ENCODE measurements at places on chromosomes 1 and 21. TPM values are rescaled to one million over a fixed set of nuclear protein-coding genes. Genes with fewer than 3 reads are reported as not detected.

DNA sequence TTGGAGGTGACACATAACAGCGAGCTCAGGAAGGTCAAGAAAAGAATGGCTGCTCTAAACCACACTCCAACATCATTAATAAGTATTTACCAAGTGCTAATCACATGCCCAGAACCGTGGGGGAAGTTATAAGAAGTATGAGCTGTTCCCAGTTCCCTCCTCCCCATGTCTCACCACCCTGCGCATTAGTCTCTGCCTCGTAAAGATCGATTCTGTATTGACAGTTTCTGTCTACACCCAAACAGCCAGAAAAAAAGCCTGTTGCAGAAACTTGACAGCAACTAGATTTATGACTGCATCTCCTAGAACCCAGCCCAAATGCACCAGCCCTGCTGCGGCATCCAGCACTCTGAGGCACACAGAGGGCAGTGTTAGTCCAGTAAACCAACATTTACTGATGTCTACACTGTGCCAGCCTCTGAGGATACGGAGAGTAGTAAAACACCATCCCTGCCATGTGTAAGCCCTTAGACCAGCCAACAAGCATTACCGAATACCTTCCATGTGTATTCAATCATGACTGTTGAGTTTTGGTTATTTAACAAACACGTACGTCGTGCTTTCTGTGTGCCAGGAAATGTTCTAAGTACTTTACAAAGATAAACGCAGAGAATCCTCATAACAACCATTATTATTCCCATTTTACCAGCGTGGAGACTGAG, 63.6 kb upstream of the ZBTB40 start:
- DNase-seq, result peak; percentile 57

RGS4 gene
- 3.0 TPM for total RNA-seq

DNA sequence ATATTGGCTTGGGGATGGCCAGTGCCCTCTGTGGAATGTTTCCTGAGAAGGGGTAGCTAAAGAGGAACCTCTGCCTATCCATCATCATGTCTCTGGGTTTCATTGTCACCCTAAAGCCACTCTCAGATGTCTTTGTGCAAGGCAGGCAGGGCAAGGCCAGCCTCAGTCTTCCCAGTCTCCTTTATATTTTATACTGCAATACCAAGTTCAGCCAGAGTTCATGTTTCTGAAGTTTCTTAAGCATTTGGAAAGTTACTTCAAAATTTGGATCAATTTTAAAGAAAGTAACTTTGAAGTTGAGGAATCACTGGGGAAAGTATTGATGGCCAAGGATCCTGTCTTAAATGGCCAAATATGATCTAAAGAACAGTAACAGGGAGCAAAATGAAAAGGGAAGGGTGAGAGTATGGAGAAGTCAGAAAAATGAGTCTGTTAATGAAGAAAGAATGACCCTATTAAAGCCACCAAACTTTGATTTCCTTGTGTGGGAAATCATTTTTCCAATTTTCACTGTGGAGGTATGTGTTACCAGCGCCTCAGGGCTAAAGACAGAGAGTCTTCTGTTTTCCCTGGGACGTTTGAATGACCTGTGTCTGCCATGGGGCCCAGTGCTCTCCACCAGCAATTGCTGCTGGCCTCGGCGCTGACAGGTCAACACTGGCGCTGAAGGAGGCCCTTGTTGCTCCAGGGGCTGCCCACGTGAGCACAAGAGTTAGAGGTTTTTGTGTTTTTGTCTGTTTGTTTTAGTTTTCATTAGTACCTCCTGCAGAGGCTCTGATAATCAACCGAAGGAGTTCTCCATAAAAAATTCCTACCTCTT, 93.9 kb downstream of the ATP5PO start:
- no peak for DNase-seq

GRCh38 chr1:47231301-47232186, 481 bp downstream of the TAL1 start:
- no peak for DNase-seq

KRTAP19-3 gene
- not detected for total RNA-seq

RLF gene
- 19.8 TPM for total RNA-seq

GRCh38 chr1:244437086-244437468, 14.6 kb downstream of the ADSS2 start:
- no peak for DNase-seq

DNA sequence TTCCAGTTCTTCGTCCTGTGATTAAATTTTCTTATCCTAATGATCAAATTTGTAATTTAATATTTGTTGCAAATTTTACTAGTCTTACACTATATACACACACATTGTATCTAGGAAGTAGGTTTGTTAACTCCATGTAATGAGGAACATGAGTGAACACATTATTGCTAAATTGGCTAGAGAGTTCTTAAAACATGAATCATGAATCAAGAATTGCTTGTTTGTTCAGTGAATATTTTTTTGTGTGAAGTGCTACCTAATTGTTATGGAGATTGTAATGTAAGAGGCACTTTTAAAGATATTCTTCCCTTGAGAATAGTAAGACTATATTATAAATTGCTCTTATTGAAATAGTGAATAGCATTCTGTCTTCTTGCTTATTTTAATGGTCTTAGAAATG, 4.6 kb downstream of the GPSM2 start:
- DNase-seq, result no peak

KCNK2 gene
- total RNA-seq, result 0.09 TPM

DNA sequence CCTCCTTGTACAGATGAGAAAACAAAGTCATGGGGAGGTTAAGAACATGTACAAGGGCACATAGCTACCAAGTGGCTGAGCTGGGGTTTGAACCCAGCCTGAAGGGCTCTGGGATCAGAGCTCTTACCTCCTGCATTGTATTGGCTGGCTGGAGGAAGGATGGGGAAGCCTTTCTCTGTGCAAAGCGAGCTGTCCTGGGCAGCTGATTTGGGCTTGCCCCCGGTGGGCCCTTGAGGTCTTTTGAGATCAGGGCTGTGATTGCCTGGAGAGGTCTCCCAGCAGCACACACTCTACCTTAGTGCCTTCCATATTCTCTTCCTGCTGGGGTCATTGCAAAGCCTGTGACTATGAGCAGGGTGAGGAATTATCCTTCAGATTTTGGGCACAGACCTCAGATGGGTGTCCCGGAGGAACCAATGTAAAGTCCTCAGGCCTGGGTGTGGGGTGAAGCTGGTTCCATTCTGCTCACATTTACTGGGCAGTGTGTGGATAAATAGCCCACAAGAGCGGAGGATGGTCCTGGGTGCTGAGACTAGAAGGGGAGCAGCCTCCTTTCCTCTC, 53.3 kb upstream of the EPS8L3 start:
- DNase-seq, result no peak

SLAMF8 gene
- 1.2 TPM for total RNA-seq

DNA sequence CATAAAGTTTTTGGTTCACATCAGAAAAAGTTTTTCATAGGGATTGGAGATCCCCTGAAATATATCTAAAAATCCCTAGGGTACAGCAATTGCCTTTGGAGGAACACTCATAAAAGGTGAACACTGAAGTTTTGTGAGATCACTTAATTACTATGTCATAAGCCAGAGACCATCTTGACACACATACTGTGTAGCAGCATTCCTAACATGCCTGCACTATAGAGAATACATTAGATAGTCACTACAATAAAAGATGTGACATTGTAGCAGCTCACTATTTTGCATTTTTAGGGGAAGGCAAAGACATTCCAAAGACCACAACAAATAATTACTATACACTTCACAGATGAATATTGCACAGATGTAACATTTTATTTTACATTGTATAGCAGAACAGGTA, 779.9 kb downstream of the KCNT2 start:
- no peak for DNase-seq

- no peak for DNase-seq
Measured at GRCh38 chr1:234912548-234913277, 215.9 kb downstream of the TOMM20 start.

- peak; percentile 8 for DNase-seq
Measured at GRCh38 chr1:18681423-18681835, 50.8 kb downstream of the PAX7 start.

C4BPA gene
- total RNA-seq, result not detected

GRCh38 chr1:213268221-213268620, 217.2 kb downstream of the RPS6KC1 start:
- no peak for DNase-seq

ECM1 gene
- 12.3 TPM for total RNA-seq

PDE9A gene
- 93.6 TPM for total RNA-seq

NBPF4 gene
- total RNA-seq, result not detected

DNA sequence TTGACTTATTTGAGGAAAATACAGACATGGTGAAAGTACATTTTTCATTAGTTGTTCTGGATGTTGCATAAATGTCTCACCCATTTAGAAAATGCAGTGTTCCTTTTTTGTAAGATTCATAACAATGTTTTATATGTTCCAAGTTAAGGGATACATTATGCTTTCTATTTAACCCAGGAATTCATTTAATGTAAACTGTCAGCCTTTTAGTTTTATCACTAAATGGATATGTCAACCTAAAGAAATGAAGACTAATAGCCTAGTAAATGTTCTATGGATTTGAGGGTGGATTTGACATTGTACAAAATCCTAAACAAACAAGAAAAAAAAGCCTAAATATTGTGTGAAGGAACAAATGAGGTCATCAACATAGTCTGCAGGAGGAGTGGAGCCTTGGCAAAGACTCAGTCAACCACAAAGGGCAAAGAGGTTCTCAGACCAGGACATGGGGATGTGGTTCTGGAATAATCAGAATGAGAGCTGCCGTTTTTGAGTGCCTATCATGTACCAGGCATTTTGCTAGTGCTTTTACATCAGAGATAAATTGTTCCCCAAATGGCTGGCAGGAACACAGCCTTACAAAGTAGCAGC, 8.8 kb upstream of the INSL5 start:
- DNase-seq, result no peak

DNA sequence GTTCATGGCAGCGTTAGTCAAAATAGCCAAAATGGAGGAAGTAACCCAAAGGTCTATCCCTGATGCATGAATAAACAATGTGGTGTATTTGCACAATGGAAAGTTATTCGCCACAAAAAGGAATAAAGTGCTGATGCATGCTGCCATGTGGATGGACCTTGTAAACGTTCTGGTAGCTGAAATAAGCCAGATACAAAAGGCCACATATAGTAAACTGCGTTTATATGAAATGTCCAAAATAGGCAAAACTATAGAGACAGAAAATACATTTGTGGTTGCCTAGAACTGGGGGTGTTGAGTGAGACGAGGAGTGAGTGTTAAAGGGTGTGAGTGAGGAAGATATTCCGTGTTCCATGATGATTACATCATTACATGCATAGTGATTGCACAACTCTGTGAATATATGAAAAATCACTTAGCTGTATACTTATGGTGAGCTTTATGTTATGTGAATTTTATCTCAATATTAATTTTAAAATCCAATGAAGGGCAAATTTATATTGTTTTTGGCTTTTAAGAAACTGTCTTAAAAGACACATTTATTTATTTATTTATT, 321.3 kb downstream of the KIF26B start:
- no peak for DNase-seq

LCE1D gene
- total RNA-seq, result not detected

- DNase-seq, result peak; percentile 91
Measured at GRCh38 chr1:173431304-173432045, 45.7 kb upstream of the PRDX6 start.

- no peak for DNase-seq
Measured at GRCh38 chr1:212701910-212702309, 2.3 kb upstream of the BATF3 start.

DNA sequence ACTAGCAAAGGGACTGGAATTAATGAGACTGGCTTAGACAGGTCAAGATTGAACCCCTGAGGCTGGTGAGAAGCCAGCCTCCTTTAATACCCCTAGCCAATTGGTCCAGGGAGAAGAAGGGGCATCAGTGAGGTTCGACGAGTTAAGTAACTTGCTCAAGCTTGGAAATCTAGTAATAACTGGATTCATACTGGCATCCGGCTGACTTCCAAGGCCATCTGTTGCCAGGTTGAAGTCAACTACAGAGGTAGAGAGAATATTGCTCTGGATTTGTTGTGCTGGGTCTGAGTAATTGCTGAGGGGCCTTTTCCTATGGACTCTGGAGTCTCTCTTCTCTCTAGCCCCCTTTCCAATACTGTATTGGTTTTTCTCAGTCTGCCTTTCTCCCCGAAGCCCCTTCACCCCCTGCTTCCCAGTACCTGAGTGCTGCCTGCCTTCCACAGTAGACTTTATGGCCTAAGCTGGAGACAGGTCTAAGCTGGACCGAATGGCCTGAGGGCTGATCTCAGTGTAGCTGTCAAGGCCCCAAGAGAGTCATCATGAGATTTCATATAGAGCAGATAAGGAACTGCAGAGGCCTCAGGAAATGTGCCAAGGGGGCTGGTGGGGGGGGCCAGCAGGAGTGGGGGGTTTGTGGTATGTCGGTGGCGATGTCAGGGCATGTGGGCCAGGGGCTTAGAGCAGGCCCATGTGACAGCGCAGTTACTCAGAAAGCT, 42.4 kb upstream of the IL19 start:
- no peak for DNase-seq

UTS2 gene
- not detected for total RNA-seq

DNA sequence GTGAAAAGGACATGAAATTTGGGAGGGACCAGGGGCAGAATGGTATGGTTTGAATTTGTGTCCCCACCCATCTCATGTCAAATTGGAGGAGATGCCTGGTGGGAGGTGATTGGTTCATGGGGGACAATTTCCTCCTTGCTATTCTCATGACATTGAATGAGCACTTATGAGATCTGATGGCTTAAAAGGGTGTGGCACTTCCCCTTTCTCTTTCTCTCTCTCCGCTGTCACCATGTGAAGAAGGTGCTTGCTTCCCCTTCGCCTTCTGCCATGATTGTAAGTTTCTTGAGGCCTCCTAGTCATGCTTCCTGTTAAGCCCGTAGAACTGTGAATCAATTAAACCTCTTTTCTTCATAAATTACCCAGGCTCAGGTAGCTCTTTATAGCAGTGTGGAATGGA, 7.6 kb upstream of the GBP4 start:
- DNase-seq, result no peak
